KG1 (cell line): ENCODE measurements at places on chromosomes 1 and 21.

GRCh38 chr1:232334246-232334645 is 295.7 kb downstream of the SIPA1L2 start:
- DNase-seq: no peak

- no peak for DNase-seq
Observed at GRCh38 chr1:215905493-215906115, 338.5 kb downstream of the KCTD3 start.

GRCh38 chr21:27536319-27536718 is 569.4 kb upstream of the ADAMTS5 start:
- no peak for DNase-seq

DNA sequence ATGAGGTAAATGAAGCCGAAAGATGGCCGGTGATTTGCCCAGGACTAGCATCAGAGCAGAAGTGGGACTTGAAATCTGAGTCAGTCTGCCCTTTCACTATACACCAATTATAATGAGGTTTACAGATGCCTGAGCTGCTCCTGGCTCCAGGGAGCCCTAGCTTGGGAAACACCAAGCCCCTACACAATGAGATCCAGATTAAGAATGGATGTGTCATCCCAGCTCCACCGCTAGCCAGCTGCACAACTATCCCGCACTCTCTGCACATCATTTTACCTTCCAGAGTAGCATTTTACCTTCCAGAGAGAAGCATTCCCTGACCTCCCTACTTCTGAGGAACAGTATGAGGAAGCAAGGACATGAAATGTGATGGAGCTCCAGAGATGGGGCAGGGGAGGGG is 27.0 kb downstream of the SERTAD4 start:
- no peak for DNase-seq

GRCh38 chr1:14371771-14372497 is 226.6 kb upstream of the KAZN start:
- DNase-seq: no peak

DNA sequence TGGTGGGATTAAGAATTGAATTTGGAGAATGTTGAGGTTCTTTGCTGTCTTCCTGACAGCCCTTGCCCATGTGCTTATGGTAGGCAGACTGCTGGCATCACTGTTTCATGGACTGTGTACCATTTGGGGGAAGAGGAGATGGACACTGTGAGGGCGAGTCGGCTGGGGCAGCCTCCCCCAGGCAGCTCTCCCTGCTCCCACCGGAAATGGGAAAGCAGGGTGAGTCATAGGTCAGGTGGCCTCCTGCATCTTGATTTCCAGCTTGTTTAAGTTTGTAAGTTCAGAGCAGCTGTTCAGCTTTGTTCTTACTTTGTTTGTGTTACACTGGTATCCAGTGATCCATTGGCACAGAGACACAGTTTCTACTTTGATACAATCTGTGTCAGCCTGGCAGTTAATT is 87.2 kb upstream of the CNIH3 start:
- no peak for DNase-seq

GRCh38 chr1:46133781-46134350 is 1.4 kb upstream of the PIK3R3 start:
- DNase-seq: no peak
